ENCODE measurements at places on chromosomes 11 and 22.

- no peak for DNase-seq
Measured at GRCh38 chr11:8032576-8033304, 45.6 kb downstream of the EIF3F start.

- no peak for DNase-seq
Measured at GRCh38 chr11:16098526-16099205, 257.7 kb downstream of the SOX6 start.

GRCh38 chr11:47137476-47137875, 39.2 kb downstream of the ARFGAP2 start:
- no peak for DNase-seq

DNA sequence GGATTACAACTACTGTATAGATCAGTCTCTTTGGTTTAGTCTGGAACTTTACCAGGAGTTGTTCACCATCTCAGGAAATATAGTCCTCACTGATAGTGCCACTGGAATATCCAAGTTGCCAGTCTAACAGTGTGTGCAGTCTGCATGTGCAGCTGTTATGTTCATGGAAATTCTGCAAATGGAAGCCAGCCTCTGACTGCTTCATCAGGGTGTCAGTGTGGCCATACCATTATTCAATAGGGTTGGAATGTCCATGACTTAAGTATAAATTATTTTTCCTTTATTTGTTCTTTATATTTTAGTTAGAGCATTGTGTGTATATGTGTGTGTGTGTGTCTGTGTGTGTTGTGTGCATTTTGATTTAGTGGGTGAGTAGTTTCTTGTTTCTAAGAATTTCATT, 51.8 kb downstream of the C11orf96 start:
- no peak for DNase-seq

GRCh38 chr11:26350002-26350401, 18.1 kb downstream of the ANO3 start:
- DNase-seq: no peak

DNA sequence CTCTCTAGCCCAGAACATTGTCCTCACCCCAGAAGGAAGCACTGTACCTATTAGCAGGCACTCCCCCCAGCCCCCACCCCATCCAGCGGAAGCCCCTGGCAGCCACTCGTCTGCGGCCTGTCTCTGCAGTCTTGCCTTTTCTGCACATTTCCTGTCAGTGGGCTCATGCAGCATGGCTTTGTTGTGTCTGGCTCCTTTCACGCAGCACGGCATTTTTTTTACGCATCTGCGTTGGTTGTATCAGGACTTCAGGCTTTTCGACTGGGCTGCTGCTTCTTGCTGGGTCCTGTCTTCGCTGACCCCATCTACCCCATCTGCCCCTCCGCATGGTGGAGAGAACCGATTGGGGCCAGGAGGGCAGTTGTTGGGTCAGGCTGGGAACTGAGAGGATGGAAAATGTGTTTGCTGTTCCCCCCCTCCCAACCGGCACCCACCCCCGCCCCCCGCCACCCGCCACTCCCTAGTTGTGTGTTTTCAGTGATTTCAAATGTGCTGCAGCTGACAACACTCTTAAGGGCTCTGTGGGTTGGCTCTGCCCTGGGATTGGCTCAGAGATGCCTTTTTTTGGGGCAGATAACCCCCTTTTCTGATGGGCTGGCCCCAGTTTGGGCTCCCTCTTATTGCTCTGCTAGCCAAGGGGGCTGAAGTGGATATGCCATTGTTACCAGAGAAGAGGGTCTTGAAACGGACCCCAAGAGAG, 110.0 kb downstream of the KIAA1671 start:
- DNase-seq: no peak

- no peak for DNase-seq
Measured at GRCh38 chr22:44802956-44803355, 50.6 kb downstream of the ARHGAP8 start.

GRCh38 chr11:11605181-11605580, 16.6 kb downstream of the GALNT18 start:
- DNase-seq: no peak

- DNase-seq: no peak
Measured at GRCh38 chr22:49240016-49240380, 587.7 kb downstream of the BRD1 start.

DNA sequence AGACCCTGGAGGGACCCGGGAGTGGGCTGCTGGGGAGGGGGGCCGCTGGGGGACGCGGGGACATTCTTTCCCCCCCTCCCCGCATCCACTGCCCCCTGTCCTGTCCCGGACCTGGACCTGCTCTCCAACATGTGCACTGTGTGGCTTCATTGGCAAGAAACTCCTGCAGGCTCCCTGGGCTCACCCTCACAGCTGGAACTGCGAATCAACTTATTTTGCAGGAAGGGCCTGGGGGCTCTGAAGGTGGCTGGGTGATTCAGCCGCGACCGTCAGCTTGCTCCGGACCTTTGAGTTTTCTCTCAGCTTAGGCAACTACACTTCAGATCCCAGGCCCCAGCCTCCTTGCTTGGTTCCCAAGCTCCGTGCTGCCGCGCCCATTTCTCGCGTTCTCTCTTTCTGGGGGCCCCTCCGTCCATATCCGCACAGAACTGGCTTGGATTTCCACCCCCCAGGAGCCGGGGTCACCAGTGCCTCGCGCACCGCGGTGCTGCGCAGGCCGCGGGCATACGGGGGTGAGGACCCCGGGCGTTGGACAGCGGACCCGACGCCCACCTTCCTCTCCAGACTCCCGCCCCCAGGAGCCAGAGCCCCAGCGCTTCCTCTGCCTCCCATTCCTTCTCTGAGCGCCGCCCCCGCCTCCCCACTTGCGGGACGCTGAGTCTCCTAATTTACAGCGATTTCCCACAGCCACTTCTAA, 471 bp upstream of the AHNAK start:
- no peak for DNase-seq

Data from GM04503 (cell line).